ENCODE measurements at places on chromosomes 4 and X.

DNA sequence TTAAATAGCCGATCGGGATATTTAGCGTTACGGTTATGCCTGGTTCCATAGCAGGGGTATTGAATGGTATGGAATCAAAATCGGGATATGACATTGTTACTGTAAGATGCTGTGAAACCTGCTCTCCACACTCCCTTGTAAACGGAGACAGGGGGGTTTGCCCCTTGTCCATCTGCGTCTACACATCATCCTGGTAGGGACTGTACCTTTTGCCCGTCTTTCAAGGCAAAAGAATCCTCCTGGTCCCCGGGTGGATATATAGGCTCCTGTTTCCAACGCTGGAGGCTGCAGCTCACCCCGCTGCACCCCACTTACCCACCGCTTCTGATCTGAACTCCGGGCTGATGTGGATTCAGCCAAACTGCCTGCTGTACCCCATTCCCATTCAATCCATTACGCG is 189.1 kb downstream of the SHOX start:
- no peak for ATAC-seq

DNA sequence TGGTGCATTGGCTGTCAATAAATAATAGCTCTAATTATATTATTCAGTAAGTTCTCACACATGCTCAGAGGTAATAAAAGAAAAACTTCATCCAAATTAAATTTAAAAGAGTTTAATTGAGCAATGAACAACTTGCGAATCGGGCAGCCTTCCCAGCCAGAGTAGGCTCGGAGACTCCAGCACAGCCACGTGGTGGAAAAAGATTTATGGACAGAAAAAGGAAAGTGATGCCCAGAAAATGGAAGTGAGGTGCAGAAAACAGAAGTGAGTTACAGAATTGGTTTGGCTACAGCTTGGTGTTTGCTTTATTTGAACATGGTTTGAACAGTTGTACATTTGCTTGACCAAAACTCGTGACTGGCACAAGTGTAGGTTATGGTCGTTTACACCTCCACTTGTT is 13.6 kb upstream of the BOD1L1 start:
- ATAC-seq: no peak

DNA sequence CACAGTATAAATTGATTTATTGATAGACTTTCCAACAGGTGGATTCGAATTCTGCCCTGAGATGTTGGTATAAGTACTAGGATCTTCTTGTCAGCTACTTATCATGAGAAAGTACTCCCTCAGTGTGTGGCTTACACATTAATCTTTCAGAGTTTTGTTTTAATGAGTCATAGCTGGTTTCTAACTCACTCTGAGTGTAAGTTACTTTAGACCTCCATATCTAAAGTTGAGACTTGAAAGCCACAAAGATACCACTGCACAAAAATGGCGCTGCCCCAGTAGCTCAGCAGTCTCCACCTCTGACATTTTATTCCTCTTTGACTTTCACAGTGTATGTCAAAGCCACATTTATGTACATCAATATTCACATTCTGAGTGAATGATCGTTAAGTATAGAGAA is 318.5 kb downstream of the ARAP2 start:
- ATAC-seq: no peak

GRCh38 chr4:158754385-158755180 is 14.2 kb upstream of the FNIP2 start:
- no peak for ATAC-seq

- ATAC-seq: no peak
Measured at GRCh38 chrX:134650701-134651100, 7.6 kb downstream of the PLAC1 start.

DNA sequence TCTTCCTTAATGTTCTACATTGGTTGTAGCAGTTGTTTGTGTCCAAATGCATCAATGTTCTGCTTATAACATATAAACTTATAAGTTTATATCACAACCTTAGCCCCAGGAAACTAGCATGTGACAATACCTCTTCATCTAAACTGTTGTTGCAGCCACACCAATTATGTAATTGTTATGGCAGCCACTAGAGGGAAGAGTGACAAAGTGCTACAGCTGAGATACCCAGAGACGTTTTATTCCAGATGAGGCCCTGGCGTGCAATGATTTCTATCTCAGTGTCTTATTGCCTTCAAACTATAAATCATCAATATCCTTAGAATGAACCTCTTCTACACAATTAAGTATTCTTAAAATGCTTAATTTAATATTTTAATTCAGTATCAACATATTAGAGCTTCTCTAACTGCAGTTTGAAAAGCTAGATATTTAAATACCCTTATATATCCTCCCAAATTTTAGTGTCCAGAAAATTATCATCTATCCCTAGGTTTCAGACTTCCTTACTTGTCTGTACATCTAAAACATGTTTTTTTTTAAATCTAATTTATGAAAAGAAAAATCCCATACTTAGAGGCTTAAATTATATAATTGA is 171.6 kb downstream of the PCDH10 start:
- ATAC-seq: no peak

DNA sequence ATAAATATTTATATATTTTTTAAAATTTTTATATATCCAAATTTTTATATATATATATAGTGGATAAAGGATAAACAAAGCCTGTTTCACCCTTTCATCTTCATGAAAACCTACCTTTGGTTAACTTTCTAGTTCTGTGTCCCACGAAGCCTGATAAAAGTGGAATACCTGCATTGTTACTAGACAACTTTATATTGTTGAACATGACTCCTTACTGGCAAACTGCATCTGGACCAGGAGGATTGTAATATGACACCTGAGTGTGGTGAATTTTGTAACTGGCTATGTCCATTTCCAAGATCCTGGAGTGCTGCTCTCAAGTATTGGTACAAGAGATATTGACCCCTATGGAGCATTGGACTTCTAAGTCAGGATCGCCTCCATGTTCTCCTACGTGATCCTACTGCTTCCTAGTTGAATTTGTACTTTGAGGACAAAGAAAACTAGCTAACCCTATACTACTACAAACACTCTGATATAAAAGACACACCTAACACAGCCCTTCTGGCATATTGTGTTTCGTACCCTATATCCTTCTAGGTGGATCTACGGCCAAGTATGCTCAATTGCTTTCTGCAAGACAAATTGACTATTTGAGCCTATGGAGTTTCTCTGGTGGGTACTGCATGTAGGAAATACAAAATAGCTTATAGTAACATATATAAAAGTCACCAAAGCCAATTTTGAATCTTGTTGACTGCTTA is 61.3 kb upstream of the PRRG1 start:
- ATAC-seq: no peak

All from activated CD4-positive, CD25-positive, alpha-beta regulatory T cell treated with anti-CD3 and anti-CD28 coated beads, Interleukin-2, amount 50 U/mL, for 24 hours (primary cell).